ENCODE measurements at places on chromosomes 4 and X.
A peak's percentile ranks its signal among the peaks of the same experiment; 100 is the strongest.

GRCh38 chr4:36292556-36293188, 11.3 kb downstream of the DTHD1 start:
- DNase-seq = no peak

DNA sequence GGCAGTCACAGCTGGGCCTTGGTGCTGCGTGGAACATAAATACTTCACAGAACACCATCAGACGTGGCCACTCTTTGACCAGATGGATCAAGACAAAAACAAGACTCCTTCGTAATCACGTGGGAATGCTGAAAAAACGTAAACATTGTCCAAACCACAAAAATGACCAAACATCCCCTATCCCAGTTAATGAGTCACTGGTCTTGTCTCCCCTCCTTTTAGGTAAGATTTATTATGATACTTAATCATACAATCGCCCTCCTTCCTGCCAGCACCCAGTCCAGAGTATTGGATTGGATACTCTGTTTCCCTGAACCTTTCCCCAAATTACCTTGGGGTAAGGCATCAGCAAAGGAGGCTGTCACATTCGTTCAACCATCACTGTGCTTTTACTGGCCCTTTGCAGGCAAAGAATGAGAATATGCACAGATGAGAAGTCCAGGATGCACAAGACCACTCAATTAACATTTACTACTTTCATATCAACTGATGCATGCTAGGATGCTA, 601 bp upstream of the TCEANC start:
- DNase-seq = peak; percentile 11

GRCh38 chrX:154459832-154460231, 1.8 kb downstream of the PLXNA3 start:
- no peak for DNase-seq

GRCh38 chrX:46561824-46562657, 11.5 kb upstream of the CHST7 start:
- peak; percentile 87 for DNase-seq

Data from MV-4-11 (cell line).